ENCODE measurements at places on chromosomes 1 and 21.

DNA sequence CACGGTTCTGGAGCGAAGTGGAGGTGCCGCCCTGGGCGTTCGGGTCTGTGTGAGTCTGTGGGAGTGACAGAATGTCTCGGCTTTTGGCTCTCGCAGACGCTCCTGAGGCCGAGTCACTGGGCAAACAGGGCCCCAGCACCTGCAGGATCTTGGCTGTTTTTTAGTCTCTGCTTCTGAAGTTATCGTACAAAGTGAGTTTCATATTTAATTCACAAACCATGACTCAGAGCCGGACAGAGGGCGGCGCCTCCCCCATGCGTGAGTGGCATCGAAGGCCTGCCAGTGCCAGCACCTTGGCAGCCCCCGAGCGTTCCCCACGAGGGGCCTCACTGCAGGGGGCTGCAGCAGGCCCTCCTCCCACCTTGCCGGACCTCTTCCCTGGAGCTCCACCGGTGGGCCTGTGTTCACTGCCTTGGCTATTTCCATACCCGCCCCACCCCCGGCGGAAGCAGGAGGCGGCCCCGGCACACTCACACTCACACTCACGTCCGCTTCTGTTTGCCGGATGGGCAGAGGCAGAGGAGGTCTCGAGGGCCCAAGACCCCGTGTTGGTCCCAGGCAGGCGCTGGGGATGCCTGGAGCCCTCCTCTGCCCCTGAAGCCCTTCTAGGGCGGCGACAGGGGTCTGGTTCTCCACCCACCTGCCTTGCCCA is 56.3 kb downstream of the MORN1 start:
- DNase-seq: no peak

- DNase-seq: no peak
Observed at GRCh38 chr1:163768576-163768975, 446.8 kb downstream of the NUF2 start.

DNA sequence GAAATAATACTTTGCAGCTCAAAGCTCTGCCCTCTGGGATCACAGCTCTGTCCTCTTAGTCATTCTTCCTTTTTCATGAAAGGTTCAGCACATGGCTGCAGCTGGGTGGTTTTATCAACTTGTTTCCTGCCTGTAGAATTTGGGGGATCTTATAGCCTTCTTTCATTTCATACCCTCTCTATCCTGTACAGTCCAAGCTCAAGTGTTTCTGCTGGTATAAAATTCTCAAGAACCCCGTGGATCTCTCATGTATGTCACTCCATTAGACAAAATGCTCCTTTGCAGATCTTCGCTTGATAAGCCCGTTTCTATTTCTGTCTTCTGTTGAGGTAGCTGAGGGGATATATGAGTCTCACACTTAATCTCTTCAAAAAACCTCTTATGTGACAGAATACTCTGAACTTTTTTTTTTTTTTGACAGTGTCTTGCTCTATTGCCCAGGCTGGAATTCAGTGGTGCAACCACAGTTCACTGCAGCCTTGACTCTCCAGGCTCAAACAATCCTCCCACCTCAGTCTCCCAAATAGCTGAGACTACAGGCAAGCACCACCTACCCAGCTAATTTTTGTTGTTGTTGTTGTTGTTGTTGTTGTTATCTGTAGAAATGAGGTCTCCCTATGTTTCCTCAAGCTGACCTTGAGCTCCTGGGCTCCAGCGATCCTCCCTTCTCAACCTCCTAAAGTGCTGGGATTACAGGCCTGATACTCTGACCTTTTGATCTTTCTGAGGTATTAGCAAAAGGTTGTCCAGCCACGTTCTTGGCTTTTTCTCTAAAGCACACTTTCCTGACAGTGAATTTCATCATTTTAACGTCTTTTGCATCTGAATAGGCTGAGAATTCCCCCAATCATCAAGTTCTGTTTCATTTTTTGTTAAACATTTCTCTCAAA is 24.6 kb upstream of the COL9A2 start:
- no peak for DNase-seq

- no peak for DNase-seq
Observed at GRCh38 chr1:214540324-214540723, 11.1 kb downstream of the PTPN14 start.

DNA sequence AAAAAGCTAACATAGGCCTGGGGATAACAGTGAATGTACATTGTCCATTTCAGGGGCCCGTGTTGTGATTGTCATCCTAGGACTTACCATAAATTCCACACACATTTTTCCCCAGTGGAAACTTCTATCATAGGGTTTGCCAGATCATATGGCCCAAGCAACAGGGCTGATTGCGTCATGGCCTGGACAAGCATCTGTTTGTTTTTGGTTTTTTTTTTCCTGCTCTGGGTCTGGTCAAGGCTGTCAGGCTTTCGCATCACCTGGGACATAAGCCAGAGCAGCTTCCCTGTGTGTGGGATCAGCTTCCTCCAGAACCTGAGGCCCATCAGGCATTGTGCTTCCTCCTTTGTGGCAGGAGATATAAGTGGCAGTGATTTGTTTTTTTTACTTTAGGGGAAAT is 598.5 kb upstream of the USP24 start:
- peak; percentile 63 for DNase-seq

GRCh38 chr1:12513181-12513580 is 104.8 kb downstream of the DHRS3 start:
- no peak for DNase-seq

- DNase-seq: no peak
Observed at GRCh38 chr1:19477284-19478249, 7.8 kb downstream of the CAPZB start.

DNA sequence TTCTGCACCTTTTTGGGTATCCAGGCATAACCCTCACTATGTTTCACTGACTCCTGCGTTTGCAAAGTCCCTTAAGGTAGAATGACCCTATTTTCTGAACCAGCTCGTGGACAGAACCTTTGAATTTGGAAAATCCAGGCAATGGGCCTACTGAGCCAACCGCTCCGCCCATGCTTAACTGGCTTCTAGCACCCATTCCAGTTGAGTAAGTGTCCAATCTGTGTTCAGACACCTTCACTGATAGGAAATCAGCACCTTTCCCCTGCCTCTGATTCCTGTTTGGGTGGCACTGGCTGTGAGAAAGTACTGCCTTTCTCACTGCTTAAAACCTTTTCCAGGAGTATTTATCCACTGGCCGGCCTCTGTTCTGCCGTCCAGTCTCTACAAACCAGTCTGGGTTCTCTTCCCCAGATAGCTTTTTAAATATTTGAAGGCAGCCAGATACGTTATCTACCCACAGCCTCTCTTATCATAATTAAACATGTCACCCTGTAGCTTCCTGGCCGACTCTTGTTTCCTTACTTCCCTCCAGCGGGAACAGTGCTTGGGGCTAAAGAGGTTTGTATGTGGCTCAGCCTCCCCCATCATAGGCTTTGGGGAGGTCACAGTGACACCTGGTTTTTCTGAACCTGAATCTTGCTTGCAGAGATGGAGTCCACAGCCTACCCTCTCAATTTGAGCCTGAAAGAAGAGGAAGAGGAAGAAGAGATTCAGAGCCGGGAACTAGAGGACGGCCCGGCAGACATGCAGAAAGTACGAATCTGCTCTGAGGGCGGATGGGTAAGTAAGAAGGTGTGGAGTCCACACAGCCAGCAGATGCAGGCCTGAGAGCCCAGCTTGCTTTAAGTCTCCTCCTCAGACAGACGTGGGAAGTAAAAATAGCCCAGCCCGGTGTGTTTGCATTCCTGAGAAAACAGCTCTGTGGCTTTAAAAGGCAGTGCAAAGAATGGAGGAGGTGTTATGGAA is 1.3 kb downstream of the POGK start:
- peak; percentile 3 for DNase-seq

- DNase-seq: no peak
Observed at GRCh38 chr1:173409613-173410012, 67.5 kb upstream of the PRDX6 start.

- no peak for DNase-seq
Observed at GRCh38 chr1:19013826-19014548, 57.5 kb upstream of the IFFO2 start.

GRCh38 chr1:33348194-33348593 is 27.3 kb upstream of the A3GALT2 start:
- no peak for DNase-seq

DNA sequence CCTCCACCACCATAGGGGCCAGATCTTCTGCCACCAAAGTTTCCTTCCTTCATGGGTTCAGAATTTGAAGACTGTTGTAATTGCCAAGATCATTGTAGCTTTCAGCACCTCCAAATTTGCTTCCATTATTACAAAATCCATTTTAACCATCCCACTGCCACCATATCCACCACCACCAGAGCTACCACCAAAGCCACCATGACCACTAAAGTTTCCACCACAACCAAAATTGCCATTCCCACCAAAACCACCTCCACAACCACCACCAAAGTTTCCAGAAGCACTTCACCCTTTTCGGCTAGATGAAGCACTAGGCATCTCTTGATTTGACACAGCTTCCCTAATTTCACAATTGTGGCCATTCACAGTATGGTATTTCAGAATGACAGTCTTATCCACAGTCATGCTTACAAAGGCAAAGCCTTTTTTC is 45.2 kb downstream of the SLC30A7 start:
- DNase-seq: no peak

- DNase-seq: no peak
Observed at GRCh38 chr1:31957701-31958674, 19.8 kb upstream of the PTP4A2 start.

GRCh38 chr1:210231846-210232510 is 618 bp upstream of the SERTAD4 start:
- no peak for DNase-seq

DNA sequence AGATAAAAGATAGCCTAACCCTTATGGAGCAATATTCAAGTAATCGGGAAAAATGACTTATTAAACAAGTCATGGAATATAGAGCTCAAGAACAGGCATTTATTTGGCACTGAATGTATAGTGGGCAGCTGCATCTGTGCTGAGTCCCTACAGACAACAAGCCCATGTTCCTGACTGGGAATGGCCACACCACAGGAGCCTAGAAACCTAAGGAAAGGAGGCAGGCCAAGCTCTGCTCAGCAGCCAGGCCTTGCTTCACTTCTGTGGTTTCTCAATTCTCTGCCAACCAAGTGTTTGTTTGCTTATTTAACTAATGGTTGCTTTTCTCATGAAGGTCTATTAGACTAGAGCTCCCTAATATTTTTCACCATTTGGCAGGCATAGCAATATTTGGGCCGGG is 21.5 kb downstream of the AK2 start:
- DNase-seq: no peak

DNA sequence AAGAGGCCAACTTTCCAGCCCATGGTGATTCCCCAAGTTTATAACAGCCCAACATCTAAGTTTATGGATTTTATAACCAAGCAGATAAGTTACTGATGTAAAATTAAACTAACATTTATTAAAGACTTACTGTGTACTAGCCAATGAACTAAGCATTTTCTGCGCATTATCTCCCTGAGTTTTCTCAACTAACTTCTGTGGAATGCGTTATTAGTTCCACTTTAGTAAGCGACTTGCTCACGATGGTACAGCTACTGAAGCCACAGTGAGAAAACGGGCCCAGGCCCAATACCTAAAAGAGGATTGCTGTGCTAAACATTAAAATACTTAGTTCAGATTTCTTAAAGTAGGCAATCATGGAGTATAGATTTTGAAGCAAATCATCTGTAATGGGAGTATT is 61.0 kb downstream of the ZBTB18 start:
- no peak for DNase-seq

DNA sequence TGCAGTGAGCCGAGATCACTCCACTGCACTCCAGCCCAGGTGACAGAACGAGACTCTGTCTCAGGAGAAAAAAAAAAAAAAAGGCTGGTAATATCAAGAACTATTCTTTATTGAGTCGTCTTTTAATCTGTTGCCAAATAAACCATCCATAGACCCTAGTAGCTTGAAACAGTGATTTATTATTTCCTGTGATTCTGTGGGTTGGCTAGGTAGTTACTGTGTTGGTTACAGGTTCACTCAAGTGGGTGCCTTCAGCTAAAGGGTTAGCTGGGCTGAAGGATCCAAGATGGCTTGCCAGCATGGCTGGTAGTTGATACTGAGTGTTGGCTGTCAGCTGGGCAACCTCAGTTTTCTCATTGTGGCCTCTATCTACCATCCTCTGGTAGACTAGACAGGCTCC is 9.2 kb downstream of the TLCD4 start:
- no peak for DNase-seq

GRCh38 chr1:18879215-18879790 is 19.8 kb upstream of the TAS1R2 start:
- no peak for DNase-seq

GRCh38 chr1:3894626-3895278 is 5.3 kb downstream of the C1orf174 start:
- DNase-seq: no peak

- DNase-seq: no peak
Observed at GRCh38 chr1:155850345-155850744, 6.7 kb downstream of the GON4L start.

DNA sequence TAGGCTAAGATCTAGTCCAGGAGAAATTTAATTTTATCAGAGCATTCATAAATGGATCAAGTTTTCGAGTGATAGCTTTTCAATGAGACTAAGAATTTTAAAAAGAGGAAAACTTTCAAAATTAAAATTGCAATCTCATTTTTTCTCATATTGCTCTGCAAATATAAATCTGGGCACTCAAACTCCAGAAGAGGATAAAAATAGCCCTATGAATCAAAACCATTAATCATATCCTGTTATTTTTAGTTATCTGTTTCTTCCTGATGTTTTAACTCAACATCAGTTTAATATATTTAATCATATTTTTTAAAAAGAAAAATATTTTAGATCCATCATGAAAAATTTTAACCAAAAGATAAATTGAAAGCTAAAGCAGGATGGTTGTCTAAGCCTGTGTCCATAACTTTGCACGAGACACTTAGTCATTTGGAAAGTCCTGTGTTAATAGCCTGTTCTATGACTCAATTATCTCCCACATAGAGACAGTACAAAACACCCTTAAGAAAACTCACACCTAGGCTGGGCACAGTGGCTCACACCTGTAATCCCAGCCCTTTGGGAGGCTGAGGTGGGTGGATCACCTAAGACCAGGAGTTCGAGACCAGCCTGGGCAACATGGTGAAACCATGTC is 17.1 kb upstream of the PRRC2C start:
- DNase-seq: no peak

DNA sequence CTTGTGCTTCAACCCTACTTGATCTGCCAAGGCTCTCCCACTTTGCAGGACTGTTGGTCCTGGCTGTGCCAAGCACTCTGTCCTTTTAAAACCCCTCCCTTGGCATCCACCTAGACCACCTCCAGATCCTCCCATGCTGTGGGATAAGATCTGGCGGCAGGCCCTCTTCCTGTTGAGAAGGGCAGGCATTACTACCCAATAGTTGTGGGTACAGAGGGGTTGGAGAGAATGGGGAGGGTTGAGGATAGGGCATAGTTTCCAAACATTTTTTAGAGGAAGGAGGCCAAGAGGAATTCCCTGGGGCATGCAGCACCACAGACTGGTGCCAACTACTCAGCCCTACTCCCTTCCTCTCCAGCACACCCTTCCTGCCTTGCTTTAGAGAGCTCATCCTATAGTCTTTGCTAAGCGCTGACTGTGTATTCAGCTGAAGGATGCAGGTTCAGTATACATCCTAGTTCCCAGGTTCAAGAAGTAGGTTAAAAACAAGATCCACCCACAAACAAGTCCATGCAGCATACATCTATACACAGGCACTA is 70.7 kb downstream of the TRABD2B start:
- no peak for DNase-seq

GRCh38 chr1:100629391-100629790 is 90.2 kb upstream of the VCAM1 start:
- DNase-seq: no peak
